ENCODE measurements at places on chromosomes 2 and 18. TPM values are rescaled to one million over a fixed set of nuclear protein-coding genes. Genes with fewer than 3 reads are reported as not detected.
A peak's percentile ranks its signal among the peaks of the same experiment; 100 is the strongest.

- DNase-seq = no peak
Observed at GRCh38 chr2:79916285-79916684, 388.3 kb downstream of the LRRTM1 start.

GRCh38 chr2:85911814-85912692, 23.3 kb upstream of the ST3GAL5 start:
- no peak for DNase-seq

- DNase-seq = no peak
Observed at GRCh38 chr18:67108894-67109293, 407.6 kb downstream of the DSEL start.

DNA sequence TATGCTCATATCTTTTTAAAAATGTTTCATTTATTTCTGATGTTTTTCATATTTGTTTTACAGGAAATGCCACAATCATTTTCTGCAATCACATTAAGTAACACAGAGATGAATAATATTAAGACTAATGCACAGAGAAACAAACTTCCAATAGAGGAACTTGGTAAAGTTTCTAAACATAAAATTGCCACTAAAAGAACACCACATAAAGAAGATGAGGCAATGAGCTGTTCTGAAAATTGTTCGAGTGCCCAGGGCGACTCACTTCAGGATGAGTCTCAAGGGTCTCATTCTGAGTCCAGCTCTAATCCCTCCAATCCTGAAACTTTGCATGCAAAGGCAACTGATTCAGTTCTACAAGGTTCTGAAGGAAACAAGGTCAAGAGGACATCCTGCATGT, 70.4 kb downstream of the APLF start:
- no peak for DNase-seq

- no peak for DNase-seq
Observed at GRCh38 chr2:112593736-112594135, 9.3 kb downstream of the CHCHD5 start.

GRCh38 chr18:75854174-75854573, 426.7 kb upstream of the SMIM21 start:
- no peak for DNase-seq

ASAP2 gene
- 24.2 TPM for total RNA-seq

RND3 gene
- 41.3 TPM for total RNA-seq

GRCh38 chr2:171858397-171858958, 35.6 kb downstream of the SLC25A12 start:
- no peak for DNase-seq

- DNase-seq = no peak
Observed at GRCh38 chr2:109247812-109248211, 118.8 kb downstream of the SH3RF3 start.

DNA sequence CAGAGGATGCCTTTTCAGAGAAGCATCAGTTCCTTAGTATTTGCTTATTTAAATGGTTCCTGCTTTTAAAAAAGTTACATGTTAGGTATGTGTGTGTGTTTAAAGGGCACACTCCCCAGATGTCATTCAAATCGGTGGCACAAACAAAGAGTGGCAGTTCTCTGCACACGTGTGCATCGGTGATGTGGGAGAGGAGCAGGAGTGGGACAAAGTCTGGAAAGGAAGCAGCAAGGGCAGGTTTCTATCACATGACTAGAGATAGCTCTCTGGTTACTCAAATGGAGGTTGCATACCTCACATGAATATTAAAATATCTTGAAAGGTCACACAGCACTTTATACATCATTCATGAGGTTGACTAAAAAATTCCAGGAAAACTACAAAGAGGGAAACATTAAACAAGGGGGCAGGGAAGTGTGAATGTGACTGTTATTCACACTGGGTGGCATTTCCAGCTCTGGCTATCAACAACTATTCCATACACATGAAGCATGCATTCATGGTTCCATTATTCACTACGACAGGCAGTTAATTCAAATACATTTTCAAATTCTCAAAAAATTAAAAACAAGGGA, 64.7 kb downstream of the SEPTIN10 start:
- DNase-seq = no peak

ARHGAP15 gene
- total RNA-seq = 14.9 TPM

KCNS3 gene
- total RNA-seq = 4.8 TPM

DNA sequence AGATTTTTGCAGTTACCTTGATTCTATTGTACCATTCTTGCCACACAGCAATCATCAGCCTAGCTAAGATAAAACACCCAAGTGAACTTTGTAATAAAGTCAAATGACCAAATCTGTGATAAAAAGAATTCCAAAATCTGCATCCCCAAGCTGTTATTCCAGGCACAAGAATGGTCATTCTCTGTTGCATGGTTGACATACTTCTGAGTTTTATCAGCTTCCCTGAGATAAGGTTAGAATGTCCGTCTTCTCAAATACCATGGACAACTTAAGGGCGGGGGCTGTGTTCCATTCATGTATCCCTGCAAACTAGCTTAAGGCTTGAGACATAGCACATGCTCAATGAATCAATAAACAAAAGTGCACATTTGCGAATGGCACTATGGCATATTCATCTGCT, 8.1 kb upstream of the BMP10 start:
- DNase-seq = no peak

DNA sequence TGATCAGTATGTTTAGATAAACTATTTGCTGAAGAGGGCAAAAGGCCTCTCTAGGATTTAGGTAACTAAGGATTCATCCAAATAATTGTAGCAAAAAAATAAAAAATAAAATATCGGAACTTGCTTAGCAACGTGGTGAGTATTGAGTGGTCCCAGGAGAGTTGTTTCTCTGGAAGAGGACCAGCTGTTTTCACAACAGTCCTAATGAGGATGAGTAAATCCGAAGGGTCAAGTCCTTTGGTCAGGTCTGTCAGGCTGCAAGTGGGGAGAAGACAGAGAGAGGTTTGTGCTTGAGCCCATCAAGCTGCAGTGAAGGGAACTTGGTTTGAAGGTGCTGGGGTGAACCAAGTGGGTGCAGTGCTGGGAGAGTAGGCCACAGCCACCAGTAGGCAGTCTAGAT, 539.2 kb downstream of the SLC4A3 start:
- DNase-seq = no peak

- no peak for DNase-seq
Observed at GRCh38 chr2:88735133-88735532, 43.7 kb downstream of the RPIA start.

CTAGE1 gene
- not detected for total RNA-seq

DNA sequence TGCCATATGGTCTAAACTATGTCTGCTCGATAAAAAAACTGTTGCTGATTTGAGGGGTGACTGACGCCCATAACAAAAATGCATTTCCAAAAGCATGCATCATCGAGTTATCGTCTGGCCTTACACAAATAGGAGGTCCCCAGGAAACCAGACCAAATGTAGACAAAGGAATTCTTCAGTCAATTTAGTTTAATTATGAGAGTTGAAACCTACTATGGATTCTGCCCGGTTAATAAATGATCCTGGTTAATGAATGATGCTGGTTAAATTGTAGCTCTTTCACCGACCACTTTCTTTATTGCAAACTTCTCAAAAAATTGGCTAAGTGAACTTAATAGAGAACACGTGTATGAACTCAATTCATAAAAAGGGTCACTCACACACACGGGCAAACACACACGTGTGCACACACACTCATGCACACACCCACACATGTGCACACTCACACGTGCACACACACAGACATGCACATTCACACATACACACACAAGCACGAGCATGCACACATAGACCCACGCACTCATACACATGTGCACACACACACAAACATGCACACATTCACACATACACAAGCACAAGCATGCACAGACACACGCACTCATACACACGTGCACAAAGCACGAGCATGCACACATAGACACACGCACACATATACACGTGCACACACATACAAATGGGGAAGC, 59.0 kb upstream of the SALL3 start:
- DNase-seq = no peak

DNA sequence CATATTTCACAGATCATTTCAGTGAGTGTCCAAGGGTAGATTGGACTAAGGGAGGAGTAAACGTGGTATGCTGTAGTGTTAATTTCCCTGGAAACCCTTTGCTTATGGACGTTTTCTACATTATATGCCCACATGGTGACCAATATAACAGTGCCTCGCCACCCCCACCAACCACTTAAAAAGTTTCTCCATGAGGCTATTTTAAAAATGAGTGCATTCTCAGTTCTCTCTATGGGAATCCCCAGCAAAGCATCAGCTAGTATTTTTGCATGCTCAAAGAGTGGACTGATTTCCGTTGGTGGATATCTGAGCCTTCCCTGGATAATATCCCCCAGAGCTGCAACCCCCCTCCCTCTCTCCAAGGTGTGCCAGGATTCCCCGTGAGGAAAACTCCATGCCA, 73.2 kb downstream of the TGFA start:
- no peak for DNase-seq

NYAP2 gene
- total RNA-seq = not detected

- no peak for DNase-seq
Observed at GRCh38 chr2:153197402-153198386, 280.9 kb downstream of the RPRM start.

- no peak for DNase-seq
Observed at GRCh38 chr18:34971313-34971712, 69.9 kb upstream of the MAPRE2 start.

- DNase-seq = no peak
Observed at GRCh38 chr18:61616111-61616610, 276.6 kb downstream of the RNF152 start.

- DNase-seq = no peak
Observed at GRCh38 chr2:158507679-158508078, 50.9 kb downstream of the PKP4 start.

QPCT gene
- 10.9 TPM for total RNA-seq

- DNase-seq = no peak
Observed at GRCh38 chr2:15745350-15745749, 153.7 kb downstream of the DDX1 start.

DNA sequence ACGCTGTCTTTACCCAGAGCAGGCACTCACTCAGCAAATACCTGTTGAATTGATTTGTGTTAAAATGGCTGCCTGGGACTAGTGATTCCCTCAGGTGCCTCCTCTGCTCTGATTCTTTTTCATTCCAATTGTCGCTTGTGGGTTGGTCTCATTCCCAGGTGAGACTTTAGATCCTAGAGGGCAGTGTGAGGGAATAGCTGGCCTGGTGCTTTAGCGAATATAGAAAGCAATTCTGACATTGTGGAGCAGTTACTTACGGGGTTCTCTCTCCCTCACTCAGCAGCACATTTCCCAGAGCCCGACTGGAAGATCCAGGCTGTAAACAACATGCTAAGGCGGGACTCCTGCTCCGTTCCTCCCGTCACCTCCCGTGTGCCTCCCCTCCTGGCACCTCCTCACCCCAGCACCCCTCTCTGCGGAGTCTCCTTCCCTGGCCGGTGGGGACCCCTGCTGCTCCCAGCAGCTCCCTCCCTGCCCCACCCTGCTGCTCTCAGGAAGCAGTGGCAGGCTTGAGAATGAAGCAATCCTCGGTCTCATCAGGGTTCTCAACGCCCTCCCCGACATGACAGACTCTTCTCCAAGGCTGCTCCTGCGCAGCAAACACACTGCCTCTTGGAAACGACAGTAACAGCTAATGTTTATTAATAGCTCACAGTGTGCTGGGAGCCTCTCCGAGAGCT, 26.9 kb downstream of the CELF4 start:
- no peak for DNase-seq

DNA sequence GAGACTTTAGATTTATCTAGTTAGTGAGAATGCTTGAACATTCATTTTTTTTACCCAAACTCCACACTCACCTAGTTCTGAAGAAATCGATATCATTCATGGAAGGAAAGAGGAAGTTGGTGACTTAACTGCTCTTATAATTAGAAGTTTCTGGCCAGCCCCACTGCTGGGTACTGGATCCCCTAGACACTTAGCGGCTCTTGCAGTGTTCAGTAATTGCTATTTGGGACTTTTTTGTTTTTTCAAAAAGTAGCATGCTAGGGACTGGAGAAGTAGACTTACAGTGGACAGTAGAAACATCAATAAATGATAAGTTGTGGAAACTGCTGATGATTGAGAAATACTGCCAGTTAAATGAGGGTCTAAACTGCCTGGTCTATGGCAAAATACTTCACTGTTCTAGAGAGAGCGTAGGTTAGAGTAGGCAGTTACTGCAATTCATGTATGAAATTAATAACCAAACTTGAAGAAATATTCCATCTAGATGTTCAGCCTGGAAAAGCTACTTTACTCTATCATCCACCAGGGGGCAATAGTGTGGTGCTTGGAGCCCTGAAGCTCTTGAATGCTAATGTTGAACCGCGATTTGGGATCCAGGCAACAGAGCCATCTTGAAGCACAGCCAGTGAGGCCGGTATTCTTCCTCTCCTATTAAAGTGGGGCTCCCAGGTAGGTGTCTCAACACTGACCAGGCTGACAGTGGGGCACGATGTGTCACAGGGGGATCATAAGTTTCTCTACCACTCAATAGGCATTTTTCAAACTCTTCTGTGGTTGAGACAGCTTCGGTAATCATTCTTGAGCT, 146.1 kb upstream of the SESTD1 start:
- DNase-seq = no peak

DNA sequence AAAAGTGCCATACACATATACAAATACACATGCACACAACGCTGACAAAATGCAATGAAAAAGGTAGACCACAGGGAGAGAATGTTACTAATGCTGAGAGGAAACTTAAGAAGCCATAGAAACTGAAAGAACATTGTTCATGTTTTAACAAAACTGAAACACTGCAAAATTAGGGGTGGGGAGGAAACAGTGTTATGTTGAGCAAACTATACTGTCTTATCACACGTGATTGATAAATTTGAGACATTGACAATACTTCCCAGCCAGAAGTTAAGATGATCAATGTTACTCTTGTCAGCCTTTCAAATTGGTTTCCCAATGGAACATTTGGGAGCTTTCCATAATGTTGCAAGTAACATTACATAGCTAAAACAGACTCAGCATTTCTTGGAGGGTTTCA, 165.5 kb downstream of the L3MBTL4 start:
- no peak for DNase-seq

DNA sequence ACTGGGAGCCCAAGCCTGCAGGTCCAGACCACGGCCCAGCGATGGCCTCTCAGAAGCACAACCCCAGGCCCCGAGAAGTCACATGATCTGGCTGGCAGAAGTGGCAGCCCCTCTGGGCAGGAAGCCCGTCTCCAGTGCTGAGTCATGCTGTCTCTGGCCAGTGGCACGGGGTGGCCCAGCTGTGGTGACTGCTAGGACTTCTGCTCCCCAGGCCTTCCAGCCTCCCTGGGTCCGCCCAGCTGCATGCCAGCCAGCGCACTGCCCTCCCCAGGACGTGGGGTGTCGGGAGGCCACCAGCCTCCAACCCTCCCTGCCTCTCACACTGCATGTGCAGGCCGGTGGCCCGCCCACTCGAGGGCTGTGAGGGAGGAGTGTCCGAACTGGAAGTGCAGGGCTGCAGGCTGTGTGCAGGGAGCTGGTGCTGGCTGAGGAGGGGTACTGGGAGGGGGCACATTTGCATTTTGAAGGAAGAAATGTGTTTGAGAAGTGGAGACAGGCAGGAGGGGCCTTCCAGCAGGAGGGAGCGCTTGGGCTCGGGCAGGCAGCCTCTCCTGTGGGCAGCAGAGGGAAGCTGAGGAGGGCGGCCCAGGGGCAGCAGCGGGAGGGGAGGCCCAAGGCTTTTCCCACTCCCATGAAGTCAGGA, 17.0 kb upstream of the HPCAL1 start:
- peak; percentile 29 for DNase-seq

DNA sequence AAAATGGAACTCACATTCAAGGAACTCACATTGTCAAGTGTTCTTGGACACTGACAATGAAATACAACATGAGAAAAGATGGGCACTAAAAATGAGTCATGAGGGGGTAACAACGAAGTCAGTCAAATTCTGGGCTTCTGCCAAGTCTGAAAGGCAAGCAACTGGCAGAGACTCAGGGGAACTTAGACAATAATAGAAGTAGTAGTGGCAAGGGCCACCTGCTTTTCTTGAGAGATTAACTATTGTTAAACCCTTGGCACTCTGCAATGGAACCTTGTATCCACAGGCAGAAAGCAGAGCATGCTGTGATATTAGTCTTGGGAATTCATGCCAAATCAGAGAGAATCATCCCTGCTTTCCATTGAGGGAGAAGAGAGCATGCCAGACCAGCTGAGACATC, 382.6 kb upstream of the CDH2 start:
- DNase-seq = no peak

All from omental fat pad (tissue), 4 donors.